Left lobe of liver (tissue), 2 donors: ENCODE measurements at places on chromosomes 1 and 21. TPM values are rescaled to one million over a fixed set of nuclear protein-coding genes. Genes with fewer than 3 reads are reported as not detected.

SPATA1 gene
- 1.6 TPM for total RNA-seq

GRCh38 chr1:206898089-206898914 is 1.1 kb downstream of the IL24 start:
- DNase-seq, result no peak

DNA sequence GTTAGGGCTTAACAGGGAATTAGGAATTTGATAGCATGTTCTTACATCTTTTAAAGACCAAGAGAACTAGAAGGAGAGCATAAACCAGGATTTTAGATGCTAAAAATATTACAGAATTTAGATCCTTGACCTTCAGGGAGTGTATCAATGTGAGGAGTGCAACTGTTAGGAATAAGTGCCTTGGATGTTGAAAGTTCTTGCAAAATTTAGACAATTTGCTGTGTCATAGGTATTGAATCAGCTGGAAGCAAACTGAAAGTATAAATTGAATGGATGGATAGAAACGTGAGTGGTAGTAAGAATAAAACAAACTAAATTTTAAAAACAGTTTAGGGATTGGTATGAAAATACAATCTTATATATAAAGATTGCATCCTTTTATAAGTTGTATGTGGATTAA is 27.7 kb downstream of the PPP1R12B start:
- DNase-seq, result no peak

DNA sequence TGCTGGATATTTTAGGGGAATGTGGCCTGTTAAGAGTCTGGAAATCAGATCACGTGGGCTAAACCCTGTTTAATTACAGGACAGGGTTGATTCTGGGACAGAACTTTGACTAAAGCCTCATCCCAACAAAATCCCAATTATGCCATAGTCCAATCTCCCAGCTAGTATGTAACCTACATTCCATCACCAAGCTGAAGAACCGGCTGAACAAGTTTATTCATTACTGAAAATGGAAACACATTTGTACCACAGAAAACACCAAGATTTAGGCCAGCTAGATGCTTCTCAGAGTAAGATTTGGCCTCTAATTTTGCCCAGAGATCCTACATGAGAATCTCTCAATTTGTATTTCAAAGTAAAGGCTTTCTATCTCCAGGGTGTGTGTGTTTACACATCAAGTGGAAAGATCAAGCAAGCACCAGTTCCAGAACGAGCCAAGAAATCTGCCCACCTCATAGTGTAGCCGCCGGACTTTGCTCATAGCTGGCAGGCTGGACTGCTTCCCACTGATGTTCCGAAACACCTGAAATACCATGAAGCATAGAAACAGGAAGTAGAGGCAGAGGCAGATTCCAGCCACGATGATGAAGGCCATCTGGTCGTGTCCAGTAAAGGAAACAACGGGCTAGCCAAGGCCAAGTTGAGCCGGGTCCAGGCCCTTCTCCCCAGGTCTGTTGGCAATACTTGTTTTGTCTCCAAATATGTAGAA is 86.8 kb downstream of the WLS start:
- peak; percentile 90 for DNase-seq

DNA sequence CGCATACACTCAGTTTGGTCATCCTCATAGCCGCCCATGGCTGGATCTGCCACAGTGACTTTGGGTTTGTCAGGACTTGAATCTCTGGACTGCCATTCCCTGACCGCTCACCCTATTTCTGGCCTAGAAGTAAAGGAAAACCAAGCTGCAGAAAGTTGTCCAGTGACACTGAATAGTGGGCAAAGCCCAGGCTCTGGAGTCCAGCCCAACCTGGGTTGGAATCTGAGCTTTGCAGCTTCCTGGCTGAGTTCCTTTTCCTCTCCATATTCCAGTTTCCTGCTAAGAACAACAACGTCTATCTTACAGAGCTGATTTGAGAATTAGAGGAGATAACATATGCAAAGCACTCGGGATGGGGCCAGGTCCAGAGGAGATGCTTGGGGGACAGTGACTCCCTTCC is 15.6 kb upstream of the EIF4G3 start:
- no peak for DNase-seq

DNA sequence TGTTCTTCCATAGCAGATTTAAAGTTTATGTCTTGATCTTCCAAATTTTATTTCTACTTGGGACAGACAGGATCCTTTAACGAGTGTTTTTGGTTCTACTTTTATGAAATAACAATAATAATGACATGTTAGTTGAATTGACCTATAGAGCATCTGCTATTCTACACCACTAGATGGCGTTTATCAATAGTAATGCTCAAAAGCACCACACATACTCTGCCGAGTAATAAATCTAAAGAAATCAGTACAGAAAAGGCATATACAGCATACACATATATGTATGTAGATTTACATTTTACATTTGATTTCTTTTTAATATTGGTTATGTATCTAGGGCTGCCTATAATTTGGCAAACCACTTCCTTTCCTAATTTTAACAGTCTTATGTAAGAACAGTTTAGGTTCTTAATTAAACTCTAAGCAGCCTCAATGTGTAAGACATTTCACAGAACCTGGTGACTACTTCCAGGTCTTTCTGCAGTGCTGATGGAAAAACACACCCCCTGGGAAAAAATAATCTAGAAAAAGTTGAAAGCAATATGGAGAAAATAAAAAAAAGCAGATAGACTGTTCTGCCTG is 5.9 kb upstream of the SIPA1L2 start:
- DNase-seq, result no peak

GRCh38 chr1:121558514-121558913 is 373.7 kb downstream of the SRGAP2C start:
- DNase-seq, result no peak

- no peak for DNase-seq
Observed at GRCh38 chr1:71080230-71080738, 551 bp downstream of the ZRANB2 start.

DNA sequence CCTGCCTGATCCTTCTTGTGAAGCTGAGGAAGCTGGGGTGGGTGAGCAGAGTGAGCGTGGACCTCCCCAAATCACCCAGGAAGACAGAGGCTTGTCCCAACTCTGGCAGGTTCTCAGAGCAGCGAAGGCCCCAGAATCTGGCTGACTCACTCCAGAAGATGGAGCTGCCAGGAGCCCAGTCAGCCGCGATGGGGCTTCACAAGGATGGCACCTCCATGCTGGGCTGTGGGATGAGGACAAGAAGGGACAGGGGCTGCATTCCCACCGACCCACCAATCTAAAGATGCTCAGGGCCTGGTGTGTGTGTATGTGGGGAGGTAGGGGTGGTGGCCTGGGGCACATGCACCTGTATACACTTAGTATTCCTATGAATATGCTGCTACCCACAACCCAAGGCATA is 52.9 kb downstream of the ATP1A1 start:
- DNase-seq, result no peak

GRCh38 chr1:19066248-19066873 is 109.9 kb upstream of the IFFO2 start:
- peak; percentile 77 for DNase-seq

DNA sequence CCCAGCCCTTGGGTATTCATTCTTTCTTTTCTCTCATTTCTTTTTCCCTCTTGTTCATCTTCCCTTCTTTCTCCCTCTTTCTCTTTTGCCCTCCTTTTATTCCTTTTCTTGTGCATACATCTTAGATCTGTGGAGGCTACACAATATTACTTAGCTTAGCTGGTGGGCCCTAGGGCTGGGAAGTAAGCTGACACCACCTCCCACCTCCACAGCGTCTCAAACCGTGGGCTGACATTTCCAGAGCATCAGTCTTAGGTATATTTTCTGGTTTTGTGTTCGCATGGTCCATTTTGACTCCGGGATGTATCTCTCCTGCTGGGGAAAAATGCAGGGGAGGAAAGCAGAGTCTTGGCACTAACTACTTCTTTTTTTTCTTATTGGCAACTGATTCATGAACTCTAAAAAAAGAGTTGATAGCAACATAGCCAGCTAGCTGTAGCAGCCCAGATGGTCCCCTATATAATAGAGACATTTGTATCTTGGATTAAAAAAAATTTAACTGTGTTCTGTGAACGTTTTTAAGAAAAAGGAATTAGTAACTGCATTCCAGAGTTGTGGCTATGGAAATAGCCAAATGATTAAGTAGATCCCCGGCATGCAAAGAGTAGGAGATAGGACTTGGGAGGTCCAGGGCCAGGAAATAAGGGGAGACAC is 15.5 kb downstream of the CNIH3 start:
- no peak for DNase-seq

FAM72C gene
- total RNA-seq, result not detected

EFNA1 gene
- total RNA-seq, result 85.1 TPM

DNA sequence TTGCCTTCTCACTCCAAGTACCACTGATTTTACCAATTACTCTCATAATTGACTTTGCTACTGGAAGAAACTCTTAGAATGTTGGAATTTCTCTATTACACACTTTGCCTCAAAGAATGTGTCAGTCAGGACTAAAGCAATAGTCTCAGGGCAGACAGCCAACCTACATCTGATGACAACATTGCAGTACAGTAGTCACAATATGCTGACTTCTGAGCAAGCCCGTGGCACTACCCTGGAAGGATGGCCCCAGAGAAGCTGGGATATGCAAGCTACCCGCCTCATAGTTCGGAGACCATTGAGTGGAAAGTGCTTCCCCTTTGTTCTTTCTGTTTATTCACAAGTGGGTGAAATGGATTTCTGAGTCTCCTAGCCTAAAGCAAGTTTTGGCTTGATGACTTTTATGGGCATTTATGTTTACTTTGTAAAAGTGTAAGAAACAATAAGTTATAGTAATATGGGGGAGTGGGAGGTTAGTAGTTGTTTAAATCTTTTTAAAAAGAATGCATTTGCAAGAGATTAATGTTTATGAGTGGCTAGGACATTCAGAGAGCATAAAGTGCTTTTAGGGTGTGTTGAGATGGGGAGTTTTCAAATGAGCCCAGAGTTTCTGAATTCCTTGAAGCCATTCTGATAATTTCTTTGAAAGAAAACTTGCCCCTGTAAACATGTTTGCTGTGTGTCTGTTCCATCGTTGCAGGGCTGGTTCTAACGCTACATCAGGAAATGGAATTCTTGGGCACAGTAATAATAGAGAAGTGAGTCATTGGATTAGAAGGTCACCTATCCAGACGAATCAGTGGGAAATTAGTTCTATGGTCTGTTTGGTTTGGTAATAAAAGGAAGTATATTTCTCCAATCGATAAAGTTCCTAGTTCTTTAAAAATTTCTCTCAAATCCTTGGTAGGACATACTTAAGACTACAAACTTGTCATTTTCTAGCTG is 63.8 kb downstream of the LMO4 start:
- DNase-seq, result no peak

GRCh38 chr1:27658951-27659496 is 13.0 kb downstream of the IFI6 start:
- no peak for DNase-seq

DNA sequence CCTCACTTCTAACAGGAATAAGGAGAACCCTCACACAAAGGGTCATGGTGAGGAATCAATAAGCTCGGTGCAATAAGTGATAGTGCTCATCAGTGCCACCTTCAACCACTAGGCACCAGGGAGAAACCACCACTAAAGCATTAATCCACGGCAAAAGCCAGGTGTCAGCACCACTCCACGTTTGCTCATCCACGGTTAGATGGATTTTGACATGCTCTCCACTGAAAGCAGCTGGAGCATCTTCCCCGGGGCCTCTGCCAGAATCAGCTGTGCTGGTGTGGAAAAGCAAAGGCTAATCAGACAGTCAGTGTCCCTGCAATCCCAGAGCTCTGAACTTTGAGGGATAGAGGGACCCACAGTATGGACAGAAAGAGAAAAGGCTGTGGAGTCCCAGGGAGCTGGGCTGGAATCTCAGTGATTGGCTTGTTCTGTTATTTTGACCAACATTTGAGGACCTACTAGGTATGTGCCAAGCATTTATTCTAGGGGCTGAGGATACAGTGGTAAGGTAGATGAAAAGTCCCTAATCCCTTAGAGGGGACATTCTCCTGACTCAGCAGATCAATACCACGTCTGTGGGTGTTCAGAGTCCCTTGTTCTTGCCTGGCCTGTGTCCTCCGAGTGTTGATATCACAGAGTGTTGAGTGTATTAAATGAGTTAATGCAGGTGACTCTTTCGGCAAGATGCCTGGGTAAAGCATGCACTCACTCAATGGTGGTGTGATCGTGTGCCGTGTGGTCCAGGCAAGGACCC is 41.3 kb downstream of the FHAD1 start:
- DNase-seq, result no peak

OLIG1 gene
- not detected for total RNA-seq

DNA sequence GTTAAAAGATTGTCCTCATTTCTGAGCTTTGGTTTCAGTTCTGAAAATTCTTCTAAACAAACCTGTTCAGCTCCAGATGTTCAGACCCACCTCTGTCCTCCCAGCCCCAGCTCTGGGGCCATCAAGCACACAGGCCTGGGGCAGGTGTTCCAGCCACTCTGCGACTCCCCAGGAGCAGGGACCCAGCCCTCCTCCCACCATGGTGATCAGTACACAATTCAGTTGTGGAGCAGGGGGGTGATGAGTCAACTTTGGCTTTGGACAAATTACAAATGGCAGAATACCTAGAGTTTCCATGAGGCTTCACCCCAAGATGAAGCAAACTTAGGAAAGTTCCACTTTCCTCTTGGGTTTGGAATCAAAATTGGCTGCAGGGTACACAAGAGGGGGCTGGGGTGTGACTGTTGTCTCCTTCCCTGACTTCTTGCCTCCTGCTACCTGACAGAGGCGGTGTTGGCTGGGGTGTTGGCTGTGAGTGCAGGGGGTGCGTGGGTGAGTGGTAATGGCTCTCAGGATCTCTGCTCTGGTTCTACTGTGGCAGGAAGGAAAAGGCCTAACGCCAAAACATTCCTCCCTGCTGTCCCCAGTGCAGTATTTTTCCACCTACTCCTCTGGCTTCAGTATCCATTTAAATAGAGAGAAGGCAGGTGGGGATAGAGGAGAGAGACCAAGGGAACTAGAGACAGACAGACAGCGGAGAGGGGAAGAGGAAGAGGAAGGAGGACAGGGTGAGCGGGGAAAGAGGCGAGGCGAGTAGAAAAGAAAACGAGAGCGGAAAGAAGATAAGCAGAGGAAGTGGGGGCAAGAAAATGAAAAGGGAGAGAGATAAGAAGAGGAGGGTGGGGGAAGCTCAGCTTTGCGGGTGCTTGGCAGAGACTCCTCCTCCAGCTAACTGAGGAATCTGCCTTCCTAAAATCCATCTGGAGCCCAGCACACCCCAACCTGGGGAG is 20.6 kb upstream of the LRRN2 start:
- DNase-seq, result no peak

DNA sequence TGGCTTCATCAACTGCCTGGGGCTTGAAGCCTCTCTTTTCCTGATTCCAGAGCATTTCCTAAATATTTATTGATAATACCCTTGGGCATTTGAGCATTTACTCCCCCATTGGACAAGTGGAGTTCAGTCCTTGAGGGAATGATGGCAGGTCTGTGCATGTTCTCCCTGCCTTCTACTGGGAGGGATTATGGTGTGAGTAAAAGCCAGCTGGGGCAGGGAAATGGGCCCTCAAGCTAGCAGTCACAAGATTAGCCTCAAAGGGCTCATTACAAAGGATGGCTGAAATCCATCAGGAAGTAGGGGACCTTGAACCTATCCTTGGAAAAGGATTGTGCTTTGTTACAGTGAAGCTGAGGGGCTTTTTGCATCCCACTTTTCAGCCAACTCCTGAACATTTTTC is 24.2 kb upstream of the OSBPL9 start:
- DNase-seq, result no peak

GRCh38 chr1:7013833-7014639 is 228.8 kb downstream of the CAMTA1 start:
- no peak for DNase-seq

SMAP2 gene
- total RNA-seq, result 36.4 TPM

ANGPTL7 gene
- not detected for total RNA-seq

NES gene
- total RNA-seq, result 1.4 TPM
